Trophoblast cell (in vitro differentiated cells and primary cell): ENCODE measurements at places on chromosomes 7 and 10.

DNA sequence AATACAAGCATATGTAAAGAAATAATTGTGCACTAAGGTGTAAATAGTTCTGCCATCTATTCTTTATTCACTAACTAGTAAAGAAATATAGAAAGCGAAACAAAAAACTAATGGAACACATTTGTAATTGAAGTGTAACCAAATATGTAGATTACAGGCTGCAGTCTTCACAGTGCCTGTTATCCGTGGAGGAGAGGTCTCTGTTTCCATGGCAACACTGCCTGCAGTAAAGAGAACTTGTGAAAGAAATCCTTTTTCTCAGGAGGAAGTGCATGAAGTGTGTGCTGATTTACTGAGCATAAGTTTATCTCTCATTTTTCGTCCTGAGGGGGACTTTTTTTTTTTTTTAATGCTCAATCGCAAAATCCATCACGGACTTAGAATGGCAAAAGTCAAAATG is 102.5 kb downstream of the APBB1IP start:
- no peak for DNase-seq

- peak; percentile 52 for DNase-seq
Observed at GRCh38 chr7:47605816-47606575, 24.1 kb upstream of the TNS3 start.

DNA sequence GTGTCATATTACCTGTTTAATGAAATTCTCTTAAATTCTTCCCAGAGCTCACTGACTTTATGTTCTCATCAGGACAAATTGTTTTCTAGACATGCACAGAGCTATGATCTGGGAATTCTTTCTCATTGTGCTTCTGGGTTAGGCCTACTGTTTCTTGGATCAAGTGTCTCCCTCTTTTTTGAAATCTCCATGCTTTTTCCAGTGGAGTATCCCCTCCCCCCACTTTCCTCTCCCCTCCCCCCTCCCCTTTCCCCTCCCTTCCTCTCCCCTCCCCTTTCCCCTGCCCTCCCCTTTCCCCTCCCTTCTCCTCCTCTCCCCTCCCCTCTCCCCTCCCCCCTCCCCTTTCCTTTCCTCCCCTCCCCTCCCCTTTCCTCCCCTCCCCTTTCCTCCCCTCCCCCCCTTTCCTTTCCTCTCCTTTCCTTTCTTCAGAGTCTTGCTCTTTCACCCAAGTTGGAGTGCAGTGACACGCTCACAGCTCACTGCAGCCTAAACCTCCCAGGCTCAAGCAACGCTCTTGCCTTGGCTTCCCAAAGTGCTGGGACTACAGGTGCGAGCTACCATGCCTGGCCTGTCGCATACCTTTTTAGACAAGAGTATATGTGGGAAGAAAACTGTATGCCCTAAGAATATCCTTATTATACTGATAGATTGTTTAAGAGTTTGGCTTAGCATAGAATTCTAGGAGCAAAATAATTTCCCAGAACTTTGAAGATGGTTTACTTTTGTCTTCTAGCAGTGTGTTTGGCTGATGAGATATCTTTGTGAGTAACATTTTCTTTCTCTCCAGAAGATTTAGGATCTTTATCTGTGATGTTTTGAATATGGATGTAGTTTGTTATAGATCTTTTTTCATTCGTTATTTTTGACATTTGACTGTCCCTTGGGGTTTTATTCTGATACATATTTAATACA is 2.5 kb downstream of the DYNC2I1 start:
- DNase-seq: no peak

DNA sequence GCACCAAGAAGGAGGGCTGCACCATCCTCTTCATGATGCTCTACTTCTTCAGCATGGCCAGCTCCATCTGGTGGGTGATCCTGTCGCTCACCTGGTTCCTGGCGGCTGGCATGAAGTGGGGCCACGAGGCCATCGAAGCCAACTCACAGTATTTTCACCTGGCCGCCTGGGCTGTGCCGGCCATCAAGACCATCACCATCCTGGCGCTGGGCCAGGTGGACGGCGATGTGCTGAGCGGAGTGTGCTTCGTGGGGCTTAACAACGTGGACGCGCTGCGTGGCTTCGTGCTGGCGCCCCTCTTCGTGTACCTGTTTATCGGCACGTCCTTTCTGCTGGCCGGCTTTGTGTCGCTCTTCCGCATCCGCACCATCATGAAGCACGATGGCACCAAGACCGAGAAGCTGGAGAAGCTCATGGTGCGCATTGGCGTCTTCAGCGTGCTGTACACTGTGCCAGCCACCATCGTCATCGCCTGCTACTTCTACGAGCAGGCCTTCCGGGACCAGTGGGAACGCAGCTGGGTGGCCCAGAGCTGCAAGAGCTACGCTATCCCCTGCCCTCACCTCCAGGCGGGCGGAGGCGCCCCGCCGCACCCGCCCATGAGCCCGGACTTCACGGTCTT is 1.9 kb downstream of the FZD1 start:
- no peak for DNase-seq

GRCh38 chr10:69906425-69906824 is 104.7 kb downstream of the COL13A1 start:
- no peak for DNase-seq

GRCh38 chr7:153939177-153939576 is 113.0 kb upstream of the DPP6 start:
- DNase-seq: no peak

DNA sequence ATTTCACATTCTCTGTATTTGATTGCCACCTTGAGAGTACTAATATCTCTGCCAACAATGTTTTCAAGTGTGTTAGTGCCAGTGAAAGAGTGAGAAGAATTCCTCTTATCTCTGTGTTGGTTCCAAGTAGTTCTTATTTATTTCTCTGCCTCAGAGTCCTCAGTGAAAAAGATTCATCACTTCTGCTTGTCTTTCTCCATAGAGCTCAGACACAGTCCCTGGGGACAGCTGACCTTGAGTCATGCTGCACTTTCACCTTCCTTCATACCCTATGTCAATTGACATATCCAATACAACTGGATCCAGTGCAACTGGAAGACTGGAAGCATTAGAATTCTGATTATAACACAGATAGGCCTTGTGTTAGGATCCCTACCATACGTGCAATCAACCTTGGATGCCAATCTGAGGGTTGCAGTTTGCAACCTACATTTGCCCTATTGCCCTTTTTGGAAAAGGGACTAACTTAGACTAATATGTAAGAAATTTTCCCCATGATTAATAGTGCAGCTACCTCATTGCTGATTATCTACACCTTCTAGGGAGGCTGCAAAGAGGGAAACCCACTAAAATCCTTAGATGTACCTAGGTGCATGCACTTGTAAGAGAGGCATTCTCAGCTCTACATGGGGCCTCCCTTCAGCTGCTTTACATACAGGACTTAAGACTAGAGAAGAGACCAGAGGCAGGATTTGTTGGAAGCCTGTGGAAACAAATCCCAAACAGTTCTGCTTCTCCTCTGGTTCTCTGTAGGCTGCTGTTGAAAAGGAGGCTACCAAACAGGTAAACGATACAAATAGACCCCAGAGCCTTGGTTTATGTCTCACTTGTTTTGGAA is 8.4 kb downstream of the IFIT2 start:
- DNase-seq: no peak

- peak; percentile 58 for DNase-seq
Observed at GRCh38 chr10:60732807-60733516, 45.3 kb upstream of the CDK1 start.

DNA sequence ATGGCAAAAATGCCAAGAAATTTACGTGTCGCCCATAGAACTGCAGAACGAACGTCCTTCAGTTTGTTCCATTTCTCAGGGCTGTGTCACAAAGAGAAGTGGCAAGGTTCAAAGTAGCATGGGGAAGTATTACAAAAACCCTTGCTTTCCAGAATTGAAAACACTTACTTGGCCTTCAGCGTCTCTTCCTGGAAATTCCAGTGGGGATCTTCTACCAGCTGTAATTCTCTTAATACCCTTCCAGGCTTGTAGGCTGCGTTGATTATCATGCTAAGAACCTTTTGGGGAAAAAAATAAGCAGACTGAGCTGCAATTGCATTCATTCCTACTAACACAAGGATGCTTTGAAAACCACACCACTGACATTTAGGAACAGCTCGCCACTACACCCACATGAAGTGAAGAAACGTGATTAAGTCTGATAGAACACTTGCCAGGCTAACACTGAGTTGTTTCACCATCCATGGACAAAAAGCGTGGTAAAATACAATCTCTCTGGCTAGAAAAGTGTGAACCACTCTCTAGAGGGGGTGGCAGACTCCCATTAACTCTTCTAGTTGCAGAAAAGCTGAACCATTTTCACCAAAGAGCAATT is 222.3 kb downstream of the SFMBT2 start:
- DNase-seq: no peak

DNA sequence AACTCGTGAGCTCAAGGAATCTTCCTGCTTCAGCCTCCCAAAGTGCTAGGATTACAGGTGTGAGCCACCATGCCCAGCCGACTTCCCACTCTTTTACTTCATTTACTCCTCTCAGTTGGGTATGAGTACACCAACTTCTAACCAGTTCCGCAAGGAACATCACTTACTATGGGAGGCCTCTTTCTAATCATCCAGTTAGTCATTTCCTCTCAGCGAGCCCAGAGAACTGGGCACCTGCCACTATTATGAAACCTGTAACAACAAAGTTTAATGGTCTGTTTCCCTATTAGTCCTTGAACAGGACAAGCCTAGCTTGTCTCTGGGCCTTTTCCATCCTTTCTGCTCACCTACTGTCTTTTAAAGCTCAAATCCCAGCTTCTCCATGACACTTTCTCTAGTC is 88.8 kb downstream of the DNMBP start:
- no peak for DNase-seq

DNA sequence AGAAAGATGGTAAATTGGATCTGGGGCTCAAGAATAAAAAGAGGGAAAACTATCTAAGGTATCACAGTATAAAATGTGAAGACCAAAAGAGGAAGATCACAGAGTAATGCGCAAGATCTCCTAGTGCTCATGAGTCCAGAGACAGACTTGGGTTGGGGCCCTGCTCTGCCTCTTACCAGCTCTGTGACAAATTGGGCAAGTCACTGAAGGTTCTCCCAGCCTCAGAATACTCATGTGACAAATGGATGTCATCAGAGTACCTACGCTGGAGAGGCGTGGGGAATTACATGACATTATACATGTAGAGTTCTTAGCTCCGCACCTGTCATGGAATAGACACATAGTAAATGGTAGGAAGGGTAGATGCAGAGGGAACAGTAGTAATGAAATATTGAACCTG is 124.4 kb downstream of the DOCK4 start:
- peak; percentile 42 for DNase-seq

DNA sequence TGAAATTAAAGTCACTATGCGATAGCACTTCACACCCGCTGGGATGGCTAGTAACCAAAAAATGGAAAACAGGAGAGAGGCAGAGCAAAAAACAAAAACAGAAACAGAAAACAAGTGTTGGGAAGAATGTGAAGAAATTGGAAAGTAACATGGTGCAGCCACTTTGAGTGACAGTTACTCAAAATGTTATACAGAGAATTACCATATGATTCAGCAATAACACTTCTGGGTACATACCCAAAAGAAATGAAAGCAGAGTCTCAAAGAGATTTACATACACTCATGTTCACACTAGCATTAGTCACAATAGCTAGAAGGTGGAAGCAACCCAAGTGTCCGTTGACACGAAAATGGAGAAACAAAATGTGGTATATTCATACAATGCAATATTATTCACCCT is 88.6 kb upstream of the KCNIP2 start:
- DNase-seq: no peak

GRCh38 chr7:1899196-1899595 is 229.1 kb downstream of the ELFN1 start:
- DNase-seq: no peak

GRCh38 chr10:118967160-118967559 is 62.4 kb upstream of the NANOS1 start:
- DNase-seq: no peak

- no peak for DNase-seq
Observed at GRCh38 chr7:87627634-87627994, 584 bp upstream of the RUNDC3B start.

- no peak for DNase-seq
Observed at GRCh38 chr10:62831346-62831745, 15.2 kb upstream of the EGR2 start.

- peak; percentile 21 for DNase-seq
Observed at GRCh38 chr7:108055611-108056021, 52.7 kb upstream of the LAMB1 start.

DNA sequence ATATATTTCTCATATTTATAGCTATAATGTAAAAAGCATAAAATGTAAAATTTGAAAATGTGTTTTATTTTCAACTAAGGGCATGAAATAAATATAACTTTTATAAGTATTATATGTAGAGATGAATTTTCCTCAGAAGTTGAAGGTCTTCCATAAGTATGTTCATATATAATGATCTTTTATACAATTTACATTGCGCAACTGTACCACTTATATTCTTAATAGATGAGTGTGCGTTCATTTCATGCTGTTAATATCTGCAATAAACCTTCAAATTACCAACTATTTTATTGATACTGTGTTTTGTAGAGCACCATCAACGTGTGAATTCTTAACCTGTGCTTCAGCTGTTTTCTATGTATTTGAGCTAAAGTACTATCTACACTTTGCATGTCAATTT is 285.3 kb downstream of the CNTNAP2 start:
- DNase-seq: no peak

GRCh38 chr7:29619848-29620555 is 56.4 kb downstream of the PRR15 start:
- no peak for DNase-seq

- peak; percentile 25 for DNase-seq
Observed at GRCh38 chr10:14032406-14032998, 298.2 kb downstream of the FRMD4A start.

GRCh38 chr10:114869520-114869892 is 47.9 kb downstream of the FHIP2A start:
- DNase-seq: no peak

DNA sequence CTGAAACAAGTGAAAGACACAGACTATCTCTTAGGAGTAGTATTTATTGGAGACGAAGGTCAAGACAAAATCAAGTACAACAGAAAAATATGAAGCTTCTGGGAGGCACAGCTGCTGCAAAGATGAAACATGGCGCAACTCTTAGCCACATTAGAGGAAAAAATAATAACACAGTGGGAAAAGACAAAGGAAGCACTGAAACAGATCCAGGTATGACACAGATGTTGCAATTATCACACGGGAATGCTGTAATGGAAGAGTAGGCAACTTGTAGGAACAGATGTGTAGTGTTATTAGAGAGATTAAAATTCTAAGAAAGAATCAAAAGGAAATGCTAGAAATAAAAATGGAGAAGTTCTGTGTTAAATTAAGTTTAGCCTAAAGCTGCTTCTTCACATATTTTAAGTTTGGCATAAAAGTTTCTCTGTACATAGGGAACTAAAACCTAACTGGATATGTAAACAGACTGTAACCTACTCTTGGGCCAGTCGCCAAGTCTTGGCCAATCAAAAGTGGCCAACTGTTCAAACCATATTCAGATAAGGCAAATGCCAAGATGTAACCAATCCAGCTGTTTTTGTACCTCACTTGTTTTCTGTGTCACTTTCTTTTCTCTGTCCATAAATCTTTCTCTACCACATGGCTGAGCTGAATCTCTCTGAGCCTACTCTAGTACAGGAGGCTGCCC is 1132.0 kb upstream of the LRRTM3 start:
- no peak for DNase-seq

- no peak for DNase-seq
Observed at GRCh38 chr10:117723343-117723742, 180.8 kb downstream of the EMX2 start.

- DNase-seq: no peak
Observed at GRCh38 chr7:90568213-90568612, 27.9 kb upstream of the CDK14 start.
